Activated naive CD8-positive, alpha-beta T cell treated with anti-CD3 and anti-CD28 coated beads, Interleukin-2, amount 10 ng/mL, durations not matched to agents 7 days and 5 days (primary cell): ENCODE measurements at places on chromosomes 3 and 15.

- no peaks in the 10 kb centered on the region for H3K36me3 ChIP-seq
- no peak overlapping the region for H3K4me3 ChIP-seq
- H3K4me1 ChIP-seq: no peaks in the 10 kb centered on the region
- no peak overlapping the region for H3K27ac ChIP-seq
These were observed 1037.3 kb downstream of the SI start for GRCh38 chr3:164040991-164041390.

DNA sequence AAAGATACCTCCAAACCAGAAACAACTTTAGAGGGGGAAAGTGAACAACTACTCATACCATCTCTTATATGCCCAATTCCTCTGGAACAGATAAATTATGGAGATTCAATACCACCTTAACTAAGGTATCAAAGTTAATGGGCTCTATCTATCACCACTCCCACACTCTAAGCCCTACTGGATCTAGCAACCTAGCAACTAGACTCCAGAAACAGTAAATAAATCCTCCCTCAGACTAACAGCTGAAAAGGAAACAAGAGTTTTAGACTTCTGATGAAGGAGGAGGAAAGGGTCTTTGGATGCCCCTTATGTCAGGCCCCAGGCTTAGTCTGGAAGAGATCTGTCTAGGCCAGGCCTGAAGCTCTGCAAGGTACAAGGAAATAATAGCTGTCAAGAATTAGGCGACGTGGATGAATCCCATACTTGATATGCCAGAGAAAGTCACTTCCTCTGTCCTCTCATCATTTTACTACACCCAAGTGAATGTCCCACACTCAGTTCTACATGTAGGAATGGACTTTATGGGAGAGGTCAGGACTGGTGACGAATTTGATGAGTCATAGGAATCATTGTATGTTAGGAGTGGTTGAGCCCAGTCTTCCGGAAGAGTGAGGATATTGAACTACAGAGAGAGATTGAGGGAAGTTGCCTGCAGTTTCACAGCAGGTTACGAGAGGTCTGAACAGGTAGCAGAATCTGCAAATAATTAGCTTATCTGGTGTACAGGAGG is 113.8 kb downstream of the AKAP13 start:
- peaks cover 23% of the 10 kb centered on the region for H3K4me1 ChIP-seq
- H3K27me3 ChIP-seq: no peaks in the 10 kb centered on the region
- no peak overlapping the region for H3K27ac ChIP-seq
- no peak for DNase-seq

GRCh38 chr15:63211549-63211948 is 22.1 kb downstream of the RAB8B start:
- no peak for DNase-seq
- peaks cover 27% of the 10 kb centered on the region for H3K36me3 ChIP-seq
- peak overlapping the region; percentile 77 for H3K4me3 ChIP-seq
- peaks cover 67% of the 10 kb centered on the region for H3K4me1 ChIP-seq
- peak overlapping the region; percentile 88 for H3K27ac ChIP-seq
- H3K27me3 ChIP-seq: no peaks in the 10 kb centered on the region

GRCh38 chr3:114608293-114608692 is 314.5 kb downstream of the TIGIT start:
- H3K27ac ChIP-seq: no peak overlapping the region
- no peaks in the 10 kb centered on the region for H3K4me1 ChIP-seq
- H3K4me3 ChIP-seq: no peak overlapping the region
- H3K36me3 ChIP-seq: no peaks in the 10 kb centered on the region
- no peak for DNase-seq
- H3K27me3 ChIP-seq: no peaks in the 10 kb centered on the region

DNA sequence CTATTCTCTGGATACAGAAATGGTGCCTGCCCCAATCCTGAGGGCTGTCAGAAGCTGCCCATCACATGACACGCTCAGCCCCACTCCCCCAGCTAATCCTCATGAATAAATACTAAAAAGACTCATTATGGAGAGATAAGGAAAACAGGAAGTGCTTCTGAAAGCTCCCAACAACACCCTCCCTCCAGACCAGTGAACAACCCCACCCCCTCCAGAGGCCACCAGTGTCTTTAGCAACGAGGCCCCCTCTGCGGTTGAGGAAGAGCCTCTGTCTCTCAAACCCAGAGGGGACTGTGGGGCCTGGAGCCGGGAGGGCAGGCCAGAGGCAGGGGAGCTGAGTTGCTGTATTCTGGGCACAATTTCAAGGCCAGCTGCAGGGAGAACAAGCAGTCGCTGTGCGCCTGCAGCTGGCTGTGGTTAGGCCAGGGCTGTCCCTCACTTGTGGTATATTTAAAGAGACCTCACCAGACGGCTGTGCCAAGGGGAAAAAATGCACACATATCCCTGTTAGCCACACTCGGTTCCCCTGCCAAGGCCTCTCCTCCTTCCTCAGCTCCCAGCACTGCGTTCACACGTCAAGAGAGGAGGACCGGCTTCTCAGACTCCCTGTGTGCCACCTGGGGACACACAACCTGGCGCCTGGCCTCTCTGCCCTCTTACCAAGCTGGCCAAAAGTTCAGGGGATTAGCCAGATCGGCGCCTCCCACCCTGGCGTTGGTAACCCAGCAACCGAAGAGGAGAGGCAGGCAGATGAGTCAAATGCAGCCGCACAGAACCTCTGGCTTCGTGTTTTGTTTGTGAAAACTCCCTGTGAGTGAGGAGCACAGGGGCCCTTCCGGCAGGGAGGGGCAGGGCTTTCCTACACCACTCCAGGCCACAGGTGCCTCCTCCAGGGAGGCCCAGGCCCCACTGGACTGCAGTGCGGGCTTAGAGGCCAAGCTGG is 101.2 kb upstream of the ETV5 start:
- no peak overlapping the region for H3K4me3 ChIP-seq
- H3K36me3 ChIP-seq: no peaks in the 10 kb centered on the region
- no peak overlapping the region for H3K27ac ChIP-seq
- no peak for DNase-seq
- peaks cover 3% of the 10 kb centered on the region for H3K27me3 ChIP-seq

DNA sequence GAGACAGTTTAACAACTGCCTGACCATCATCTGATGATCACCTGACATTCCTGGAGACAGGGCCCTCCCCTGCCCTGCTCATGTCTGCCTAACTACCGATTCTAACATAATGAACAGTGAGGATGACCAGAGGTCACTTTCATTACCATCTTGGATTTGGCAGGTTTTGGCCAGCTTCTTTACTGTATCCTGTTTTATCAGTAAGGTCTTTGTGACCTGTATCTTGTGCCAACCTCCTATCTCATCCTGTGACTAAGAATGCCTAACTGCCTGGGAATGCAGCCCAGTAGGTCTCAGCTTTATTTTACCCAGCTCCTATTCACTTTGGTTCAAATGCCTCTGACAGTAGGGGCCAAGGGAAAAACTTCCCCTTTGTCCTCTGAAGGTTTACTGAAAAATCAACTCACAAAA is 40.2 kb downstream of the METTL6 start:
- H3K27ac ChIP-seq: no peak overlapping the region
- H3K4me3 ChIP-seq: no peak overlapping the region
- peaks cover 2% of the 10 kb centered on the region for H3K4me1 ChIP-seq
- peaks cover 3% of the 10 kb centered on the region for H3K27me3 ChIP-seq

DNA sequence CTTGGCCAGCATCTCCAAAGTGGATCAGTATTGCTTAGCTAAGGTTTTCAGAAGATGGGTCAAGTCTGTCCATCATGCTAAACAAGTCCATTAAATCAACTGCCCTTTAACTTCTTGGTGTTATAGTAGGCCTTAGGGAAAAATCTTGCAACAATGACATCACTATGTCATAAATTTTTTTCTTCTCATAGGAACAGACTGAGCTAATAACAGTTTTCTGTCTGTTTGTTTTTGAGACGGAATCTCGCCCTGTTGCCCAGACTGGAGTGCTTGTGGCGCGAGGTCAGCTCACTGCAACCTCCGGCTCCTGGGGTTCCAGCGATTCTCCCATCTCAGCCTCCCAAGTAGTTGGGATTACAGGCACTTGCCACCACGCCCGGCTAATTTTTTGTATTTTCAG is 94.2 kb downstream of the EFL1 start:
- H3K36me3 ChIP-seq: peaks cover 19% of the 10 kb centered on the region
- H3K4me1 ChIP-seq: peaks cover 23% of the 10 kb centered on the region
- H3K27me3 ChIP-seq: no peaks in the 10 kb centered on the region
- no peak overlapping the region for H3K4me3 ChIP-seq
- no peak overlapping the region for H3K27ac ChIP-seq
- DNase-seq: no peak

DNA sequence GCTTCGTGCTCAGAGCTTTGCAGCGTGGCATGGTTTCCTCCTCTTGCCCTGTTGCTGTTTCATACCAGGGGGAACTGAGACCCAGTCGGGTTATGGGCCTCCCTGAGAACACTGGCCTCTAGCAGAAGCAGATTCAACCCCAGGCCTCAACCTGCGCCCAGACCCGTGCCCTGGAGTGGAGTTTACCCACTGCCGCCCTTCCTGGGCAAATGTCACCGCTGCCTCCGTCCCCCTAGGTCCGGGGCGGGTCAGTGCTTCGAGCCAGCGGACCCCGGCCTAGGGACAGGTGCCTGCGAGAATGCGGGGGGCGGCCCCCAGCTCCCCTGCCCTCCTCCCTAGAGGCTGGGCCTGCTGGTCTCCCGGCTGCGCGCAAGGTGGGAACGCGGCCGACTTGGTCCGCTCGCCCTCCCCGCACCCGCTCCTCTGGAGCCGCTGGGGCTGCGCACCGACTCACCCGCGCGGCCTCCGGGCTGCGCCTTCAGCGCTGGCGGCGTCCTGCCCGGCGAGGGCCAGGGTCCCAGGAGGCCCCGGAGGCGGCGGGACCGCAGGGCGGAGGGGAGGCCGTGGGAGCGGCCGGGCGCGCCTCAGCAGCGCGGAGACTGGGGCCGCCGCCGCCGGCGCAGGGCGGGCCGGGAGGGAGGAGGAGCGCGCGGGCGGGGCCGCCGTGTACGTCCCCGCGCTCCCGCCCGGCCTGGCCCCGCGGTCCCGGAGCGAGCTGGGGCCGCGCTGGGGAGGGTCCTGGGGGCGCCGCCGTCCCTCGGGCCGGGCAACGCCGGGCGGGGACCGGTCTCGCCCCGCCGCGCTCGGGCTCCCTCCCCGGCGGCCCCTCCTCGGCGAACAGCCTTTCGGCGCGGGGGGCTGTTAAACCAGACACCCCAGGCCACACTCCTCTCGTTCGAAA is at the start of gene PIGZ:
TSS of gene PIGZ (minus strand) at position 601 of the 901 bp plus-strand sequence. CDS start 16,802 bp downstream, outside the sequence.
- DNase-seq: peak; percentile 79
- H3K27ac ChIP-seq: peak within 1 kb of the TSS; percentile 81
- peaks cover 14% of the 10 kb centered on the region for H3K4me1 ChIP-seq
- peaks cover 3% of the 10 kb centered on the region for H3K36me3 ChIP-seq
- H3K4me3 ChIP-seq: peak within 1 kb of the TSS; percentile 86
